Naive thymus-derived CD4-positive, alpha-beta T cell (primary cell): ENCODE measurements at places on chromosomes 2 and 18. TPM values are rescaled to one million over a fixed set of nuclear protein-coding genes. Genes with fewer than 3 reads are reported as not detected.

GRCh38 chr2:176566961-176567360 is 297.7 kb downstream of the MTX2 start:
- H3K4me3 ChIP-seq, result no peak overlapping the region
- H3K27me3 ChIP-seq, result no peaks in the 10 kb centered on the region
- no peaks in the 10 kb centered on the region for H3K4me1 ChIP-seq
- DNase-seq, result no peak

DNA sequence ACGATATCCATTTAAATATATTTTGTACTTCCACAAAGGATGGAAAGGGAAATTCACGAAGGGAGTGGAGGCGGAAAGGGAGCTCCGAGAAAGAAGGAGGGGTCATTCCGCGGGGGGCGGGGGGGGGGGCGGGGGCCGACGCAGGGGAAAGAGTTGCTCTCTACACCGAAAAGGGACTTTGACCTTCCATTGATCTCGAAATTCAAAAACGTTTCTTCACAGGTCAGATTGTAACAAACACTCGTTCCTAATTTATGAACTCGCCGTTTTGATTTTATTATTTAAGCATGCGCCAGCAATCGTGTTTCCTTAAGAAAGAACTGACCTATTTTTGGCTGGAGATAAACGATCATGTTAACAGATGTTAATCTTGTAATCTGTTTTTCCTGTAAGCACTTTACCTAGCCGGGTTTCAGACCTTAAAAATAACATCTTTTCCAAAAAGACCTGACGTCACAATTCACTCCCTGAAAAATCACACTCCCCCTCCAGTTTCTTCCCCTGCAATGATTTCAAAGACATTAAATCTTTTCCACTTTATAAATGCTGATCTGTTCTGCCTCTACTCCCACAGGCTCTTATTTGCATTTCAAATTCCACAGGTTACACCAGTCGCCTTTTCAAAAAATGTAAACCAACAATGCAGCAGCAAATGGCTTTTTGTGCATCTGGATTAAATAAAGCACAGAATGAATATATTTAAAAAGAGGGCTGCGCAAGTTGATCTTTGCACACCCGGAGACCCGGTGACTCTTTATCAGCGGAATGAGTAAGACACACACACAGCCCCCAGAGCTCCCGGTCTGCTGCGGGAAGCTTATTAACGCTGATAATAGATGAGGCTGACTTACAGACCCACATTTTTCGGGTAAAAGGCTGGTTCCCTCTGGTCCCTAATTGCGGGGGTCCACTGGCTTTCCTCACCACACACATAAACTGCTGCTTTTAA is 1.6 kb downstream of the ZNF516 start:
- DNase-seq, result no peak
- peaks cover 8% of the 10 kb centered on the region for H3K4me1 ChIP-seq
- no peaks in the 10 kb centered on the region for H3K27me3 ChIP-seq
- H3K36me3 ChIP-seq, result no peaks in the 10 kb centered on the region
- peak overlapping the region; percentile 62 for H3K27ac ChIP-seq

Gene ARHGEF4
- 4.4 TPM for total RNA-seq

GRCh38 chr18:21598726-21599584 is 1.5 kb downstream of the ESCO1 start:
- H3K4me3 ChIP-seq, result peak overlapping the region; percentile 99
- H3K27ac ChIP-seq, result peak overlapping the region; percentile 84
- no peak for DNase-seq
- no peaks in the 10 kb centered on the region for H3K27me3 ChIP-seq
- H3K36me3 ChIP-seq, result peaks cover 8% of the 10 kb centered on the region

DNA sequence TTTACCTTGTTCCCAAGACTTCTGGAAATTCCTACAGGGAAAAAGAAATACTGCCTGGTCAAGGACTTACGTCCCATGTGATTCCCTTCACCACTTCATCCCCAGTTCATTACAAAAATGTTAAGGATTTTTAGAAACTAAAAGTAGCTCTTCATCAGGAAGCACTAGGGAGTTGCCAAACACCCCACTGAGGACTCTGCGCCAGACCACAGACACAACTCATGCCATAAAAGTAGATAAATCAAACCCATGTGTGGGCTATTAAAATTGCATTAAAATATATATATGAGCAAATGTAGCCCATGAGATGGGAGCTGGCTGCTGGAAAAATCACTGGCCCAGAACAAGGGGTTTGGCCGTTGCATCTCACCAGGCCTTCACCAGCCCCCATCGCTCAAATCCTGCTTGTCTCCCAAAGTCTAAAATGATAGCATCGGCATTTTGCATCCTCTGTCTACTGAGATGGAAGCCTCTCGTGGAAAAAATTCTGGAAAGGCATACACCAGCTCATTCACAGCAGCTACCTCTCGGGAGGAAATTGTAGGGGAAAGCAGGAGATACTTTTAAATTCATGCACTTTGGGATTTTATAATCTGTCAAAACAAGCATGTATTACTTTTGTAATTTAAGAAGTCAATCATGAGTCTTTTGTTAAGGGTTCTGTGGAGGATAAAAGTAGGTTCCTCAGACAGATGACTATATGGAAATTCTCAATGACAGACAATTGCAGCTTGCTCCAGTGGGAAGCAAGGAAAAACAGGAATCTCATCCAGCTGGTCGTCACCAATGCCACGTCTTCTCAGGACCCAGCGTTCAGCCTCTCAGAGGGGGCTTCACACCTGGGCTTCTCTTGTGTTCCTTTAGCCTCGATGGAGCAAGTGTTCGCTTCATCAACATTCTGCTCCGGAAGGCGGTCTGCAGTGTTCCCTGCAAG is 113.9 kb downstream of the MREG start:
- no peak overlapping the region for H3K27ac ChIP-seq
- H3K4me1 ChIP-seq, result no peaks in the 10 kb centered on the region
- no peaks in the 10 kb centered on the region for H3K27me3 ChIP-seq
- H3K36me3 ChIP-seq, result no peaks in the 10 kb centered on the region
- no peak overlapping the region for H3K4me3 ChIP-seq

DNA sequence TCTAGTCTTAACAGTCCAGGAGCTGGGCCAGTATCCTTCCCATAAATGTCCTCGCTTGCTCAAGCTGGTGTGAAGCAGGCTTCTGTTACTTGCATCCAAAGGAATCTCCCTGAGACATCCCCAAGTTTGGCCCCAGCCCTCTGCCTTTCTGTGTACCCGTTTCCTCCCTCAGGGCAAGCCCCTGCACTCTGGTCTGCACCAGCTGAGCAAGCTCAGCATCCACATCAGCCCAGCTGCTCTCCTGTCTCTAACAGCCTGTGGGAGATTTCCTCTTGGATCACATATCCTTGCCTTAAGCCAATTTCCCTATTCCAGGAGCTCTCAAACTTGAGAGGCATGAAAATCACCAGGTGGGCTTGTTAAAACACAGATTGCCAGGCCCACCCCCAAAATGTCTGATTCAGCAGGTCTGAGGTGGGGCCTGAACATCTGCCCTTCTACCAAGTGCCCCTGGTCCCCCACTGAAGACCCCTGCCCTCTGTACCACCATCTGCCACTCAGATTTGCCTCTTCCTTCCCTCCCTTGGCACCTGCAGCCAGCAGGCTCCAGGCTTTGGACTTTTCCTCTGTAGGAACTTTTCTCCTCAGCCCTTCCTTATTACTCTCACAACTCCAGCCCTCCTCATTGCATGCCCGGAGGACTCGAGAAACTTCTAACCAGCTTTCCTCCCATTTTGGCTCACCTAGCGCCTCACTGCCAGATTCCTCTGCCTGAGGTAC is 32.1 kb downstream of the REEP1 start:
- no peak overlapping the region for H3K4me3 ChIP-seq
- H3K27ac ChIP-seq, result no peak overlapping the region
- peaks cover under 1% of the 10 kb centered on the region for H3K27me3 ChIP-seq
- H3K4me1 ChIP-seq, result no peaks in the 10 kb centered on the region
- DNase-seq, result no peak

DNA sequence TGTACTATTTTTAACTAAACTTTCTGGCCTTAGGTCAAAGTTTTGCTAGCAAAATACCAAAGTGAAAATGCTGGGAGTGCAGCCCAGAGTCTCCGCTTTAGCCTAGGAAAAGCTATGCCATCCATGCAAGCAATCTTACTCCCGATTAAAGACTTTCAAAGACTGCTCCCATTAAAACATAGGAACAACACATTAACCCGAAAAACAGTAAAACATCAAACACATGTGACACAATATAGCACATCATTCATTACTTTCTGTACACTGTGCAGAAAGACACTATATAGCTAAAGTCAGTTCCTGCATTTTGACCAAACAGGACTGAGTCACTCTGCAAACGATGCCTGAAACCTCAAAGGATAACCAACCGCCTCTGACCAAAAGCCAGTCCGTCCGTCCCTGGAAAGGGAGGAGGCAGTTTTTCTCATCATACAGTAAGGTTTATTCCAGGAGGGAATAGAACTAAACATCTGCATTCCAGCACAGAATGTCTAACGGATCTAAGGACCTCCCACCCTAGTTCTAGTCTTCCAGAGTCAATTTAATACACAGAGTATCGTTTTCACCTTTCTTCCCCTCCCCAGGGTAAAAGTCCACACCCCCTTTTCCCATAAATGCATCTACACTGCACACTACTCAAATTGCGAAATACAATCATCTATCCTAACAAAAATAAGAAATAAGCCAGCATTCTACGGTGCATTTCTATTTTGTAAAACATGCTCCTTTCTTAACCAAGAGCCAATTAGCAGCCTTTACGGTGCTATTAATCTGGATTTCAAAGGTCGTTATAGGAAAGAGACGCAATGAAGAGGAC is 1.7 kb downstream of the ROCK2 start:
- H3K4me3 ChIP-seq, result peak overlapping the region; percentile 87
- H3K27me3 ChIP-seq, result no peaks in the 10 kb centered on the region
- no peaks in the 10 kb centered on the region for H3K36me3 ChIP-seq
- H3K4me1 ChIP-seq, result peaks cover 16% of the 10 kb centered on the region

GRCh38 chr18:56124186-56124585 is 514.2 kb downstream of the TXNL1 start:
- H3K36me3 ChIP-seq, result no peaks in the 10 kb centered on the region
- H3K27ac ChIP-seq, result no peak overlapping the region
- DNase-seq, result no peak
- no peak overlapping the region for H3K4me3 ChIP-seq
- H3K4me1 ChIP-seq, result no peaks in the 10 kb centered on the region

Gene GALNT13
- 0.28 and 0.44 TPM in 2 replicates for total RNA-seq

- no peaks in the 10 kb centered on the region for H3K4me1 ChIP-seq
- no peak overlapping the region for H3K27ac ChIP-seq
- no peaks in the 10 kb centered on the region for H3K36me3 ChIP-seq
- H3K27me3 ChIP-seq, result no peaks in the 10 kb centered on the region
- no peak overlapping the region for H3K4me3 ChIP-seq
Measured at GRCh38 chr2:67579216-67579615, 182.1 kb downstream of the ETAA1 start.

DNA sequence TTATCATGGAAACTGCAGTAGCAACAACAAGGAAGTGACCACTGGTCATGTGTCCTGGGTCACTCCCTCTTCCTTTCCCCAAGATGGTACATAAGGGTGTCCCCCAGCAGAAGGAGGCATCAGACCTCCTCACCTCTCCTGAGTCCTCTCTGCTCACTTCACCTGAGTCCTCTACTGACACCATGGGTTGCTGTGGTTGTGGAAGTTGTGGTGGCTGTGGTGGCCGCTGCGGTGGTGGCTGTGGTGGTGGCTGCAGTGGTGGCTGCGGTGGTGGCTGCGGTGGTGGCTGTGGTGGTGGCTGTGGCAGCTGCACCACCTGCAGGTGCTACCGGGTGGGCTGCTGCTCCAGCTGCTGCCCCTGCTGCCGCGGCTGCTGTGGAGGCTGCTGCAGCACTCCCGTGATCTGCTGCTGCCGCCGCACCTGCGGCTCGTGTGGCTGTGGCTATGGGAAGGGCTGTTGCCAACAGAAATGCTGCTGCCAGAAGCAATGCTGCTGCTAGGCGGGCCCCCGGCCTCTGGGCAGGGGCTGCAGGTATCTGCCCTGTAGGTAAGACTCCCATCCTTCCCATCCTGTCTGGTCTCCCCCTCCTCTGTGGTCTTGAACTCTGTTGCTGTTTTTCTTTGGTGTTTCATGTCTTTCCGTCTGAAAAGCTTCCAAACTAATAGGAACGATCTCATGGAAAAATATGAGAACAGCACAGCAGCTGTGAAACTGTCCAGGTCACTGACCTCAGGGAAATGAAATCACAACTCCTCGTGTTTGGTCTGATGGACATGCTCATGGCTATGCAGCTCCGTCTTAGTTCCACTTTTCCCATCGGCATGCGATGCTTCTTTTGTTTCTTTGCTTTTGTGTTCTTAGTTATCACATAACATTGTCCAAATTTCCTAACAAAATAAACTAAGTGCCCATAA is at the start of gene SCYGR4:
SCYGR4 (plus strand) TSS at position 183 of the 915 bp plus-strand sequence; CDS start at position 183, 0 bp downstream.
- H3K4me1 ChIP-seq, result no peaks in the 10 kb centered on the region
- DNase-seq, result no peak
- no peak within 1 kb of the TSS for H3K4me3 ChIP-seq
- no peaks in the 10 kb centered on the region for H3K27me3 ChIP-seq
- no peaks in the 10 kb centered on the region for H3K36me3 ChIP-seq
- H3K27ac ChIP-seq, result no peak within 1 kb of the TSS

Gene INO80D
- 43.4 TPM for total RNA-seq

Gene CYP27A1
- 2.1 TPM for total RNA-seq

DNA sequence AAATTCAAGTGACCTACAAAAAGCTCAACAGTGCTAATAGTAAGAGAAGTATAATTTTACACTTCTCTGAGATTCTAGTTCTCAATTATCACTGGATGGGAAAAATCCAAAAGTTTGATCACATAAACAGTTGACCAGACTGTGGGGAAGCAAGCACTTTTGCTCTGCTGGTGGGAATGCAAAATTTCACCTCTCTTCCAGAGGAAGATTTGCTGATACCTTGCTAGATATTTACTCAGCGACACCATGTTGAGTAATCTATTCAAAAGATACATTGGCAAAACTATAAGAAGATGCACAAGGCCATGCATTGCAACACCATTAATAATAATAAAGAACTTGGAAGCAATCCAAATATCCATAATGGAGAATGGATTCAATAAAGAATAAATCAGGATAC is 204.4 kb downstream of the MREG start:
- no peak overlapping the region for H3K27ac ChIP-seq
- no peak overlapping the region for H3K4me3 ChIP-seq
- no peak for DNase-seq
- H3K36me3 ChIP-seq, result no peaks in the 10 kb centered on the region

Gene G6PC2
- total RNA-seq, result not detected
